ENCODE measurements at places on chromosomes 6 and 20.

DNA sequence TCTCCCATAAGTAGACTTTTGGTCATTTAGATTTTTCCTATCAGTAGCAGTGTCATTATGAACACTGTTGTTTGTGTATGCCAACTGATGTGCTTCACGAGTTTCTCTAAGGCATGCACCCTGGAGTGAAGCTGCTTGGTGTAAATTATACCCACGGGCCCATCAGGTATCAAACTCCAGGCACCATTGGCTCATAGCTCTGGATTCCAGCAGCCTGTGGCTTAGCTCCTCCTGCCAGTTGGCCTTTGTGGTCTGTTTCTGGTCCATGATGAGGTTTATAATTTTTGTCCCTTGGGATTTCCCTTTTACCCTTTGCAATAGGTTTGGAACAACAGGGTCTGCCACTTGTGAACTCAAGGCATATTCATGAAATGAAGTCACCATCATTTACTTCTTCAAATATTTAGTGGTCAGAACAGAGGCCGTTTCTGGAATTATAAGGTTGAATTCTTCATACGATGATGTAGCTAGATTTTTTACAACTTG, 350.5 kb downstream of the PRL start:
- DNase-seq, result no peak

GRCh38 chr6:122476131-122476530, 4.5 kb upstream of the SERINC1 start:
- no peak for DNase-seq

DNA sequence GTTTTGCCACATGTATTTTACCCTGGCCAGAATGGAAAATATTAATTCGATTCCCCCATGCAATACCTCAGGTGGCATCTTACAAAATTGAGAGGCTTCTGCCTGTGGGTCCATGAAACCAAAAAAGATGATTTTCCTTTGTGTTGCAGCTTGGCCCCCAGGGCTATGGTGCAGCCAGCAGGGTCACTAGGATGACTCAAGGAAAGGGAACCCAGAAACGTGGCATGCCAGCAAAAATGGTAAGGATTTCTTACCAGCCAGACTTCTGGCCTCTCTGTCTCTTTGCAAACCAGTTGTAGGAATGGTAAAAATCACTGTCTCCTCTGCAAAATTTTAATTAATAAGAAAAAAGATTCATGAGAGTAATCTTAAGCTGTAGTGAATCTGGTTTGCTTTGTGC, 11.6 kb upstream of the TAAR9 start:
- DNase-seq, result no peak

- no peak for DNase-seq
Observed at GRCh38 chr6:169034516-169035167, 219.0 kb downstream of the THBS2 start.

- no peak for DNase-seq
Observed at GRCh38 chr6:104414723-104415122, 445.0 kb downstream of the HACE1 start.

DNA sequence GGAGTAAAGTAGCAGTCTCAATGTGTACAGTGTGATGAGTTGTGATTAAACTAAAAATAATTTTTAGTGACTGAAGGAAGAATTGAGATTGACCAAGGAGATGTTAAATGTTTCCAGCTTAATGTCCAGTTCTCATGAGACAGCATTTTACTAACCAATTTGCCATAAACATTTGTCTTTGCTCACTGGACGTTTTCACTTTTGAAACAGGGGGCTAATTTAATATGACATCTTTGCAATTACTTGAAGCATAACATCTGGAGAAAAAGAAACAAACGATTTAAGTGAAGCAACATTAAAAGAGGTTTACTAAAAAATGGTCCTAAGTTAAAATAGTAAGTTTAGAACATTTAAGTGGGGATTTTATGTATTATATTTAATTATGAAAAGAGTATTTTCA, 443.8 kb downstream of the BCKDHB start:
- DNase-seq, result no peak

DNA sequence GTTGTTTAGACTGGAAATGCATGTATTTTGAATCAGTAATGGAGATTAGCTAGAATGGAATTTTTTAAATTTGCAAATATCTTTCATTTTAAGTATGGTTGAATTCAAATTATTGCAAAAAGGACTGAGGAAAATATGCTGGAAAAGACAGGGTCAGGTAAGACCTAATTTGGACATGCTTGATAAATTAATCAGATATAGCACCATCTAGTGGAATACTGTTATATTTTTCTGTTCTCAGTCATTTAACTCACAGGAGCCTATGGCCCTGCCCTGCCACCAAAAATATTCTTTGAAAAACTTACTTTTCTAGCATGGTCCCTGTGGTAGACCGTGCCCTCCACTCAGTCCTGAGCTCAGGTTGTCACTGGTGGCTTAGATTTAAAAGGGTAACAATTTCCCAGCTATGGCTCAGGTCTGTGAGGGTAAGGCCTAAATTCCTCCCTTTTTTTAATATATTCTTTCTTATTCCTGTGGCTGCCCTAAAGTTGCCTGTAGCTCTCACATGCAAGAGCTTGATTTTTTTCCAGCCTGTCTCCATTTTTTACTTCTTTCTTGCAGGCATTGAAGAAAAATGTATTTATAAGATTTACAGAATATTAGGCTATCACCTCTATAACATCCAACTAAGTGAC, 25.3 kb upstream of the KIAA1586 start:
- DNase-seq, result peak; percentile 66

GRCh38 chr20:63955281-63955826, 862 bp downstream of the UCKL1 start:
- peak; percentile 58 for DNase-seq

DNA sequence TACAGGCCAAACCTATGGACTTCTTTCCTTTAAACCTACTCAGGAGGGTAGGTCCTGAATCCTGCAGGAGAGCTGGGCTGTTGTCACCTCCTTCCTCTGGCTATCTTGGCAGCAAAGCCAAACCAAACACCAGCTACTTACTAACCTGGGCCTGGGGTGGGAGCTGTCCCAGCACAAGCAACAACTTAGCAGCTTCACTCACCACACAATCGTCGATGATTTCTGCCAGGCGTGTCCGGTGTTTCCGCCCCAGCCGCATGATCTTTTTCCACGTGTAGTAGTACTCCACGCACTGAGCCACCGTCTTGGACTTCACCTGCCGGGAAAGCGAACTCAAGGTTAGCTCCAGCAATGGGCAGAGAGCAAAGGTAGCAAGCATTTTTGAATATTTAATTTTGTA, 25.4 kb upstream of the MRPS10 start:
- DNase-seq, result no peak

- DNase-seq, result no peak
Observed at GRCh38 chr20:10946124-10946880, 272.5 kb upstream of the JAG1 start.

- peak; percentile 78 for DNase-seq
Observed at GRCh38 chr20:38434301-38434741, 807 bp downstream of the SNHG17 start.

DNA sequence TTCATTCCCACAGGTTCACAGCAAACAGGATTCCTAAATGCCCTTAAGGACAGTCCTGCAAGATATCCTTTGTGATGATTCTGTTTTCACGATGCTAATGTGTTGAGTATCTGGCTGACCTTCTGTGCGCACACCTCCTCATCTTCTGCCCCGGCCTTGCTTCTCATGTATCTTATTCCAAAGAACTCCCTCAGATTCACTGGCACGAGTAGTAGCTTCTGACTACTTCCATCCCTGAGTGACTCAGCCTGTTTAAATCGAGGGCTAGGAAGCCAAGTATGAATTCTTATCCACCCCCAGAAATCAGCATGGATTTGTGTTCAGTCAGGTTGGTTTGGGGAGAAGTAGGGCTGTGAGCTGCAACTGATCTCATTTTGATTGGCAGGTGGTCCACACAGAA, 190.2 kb upstream of the SNX9 start:
- no peak for DNase-seq

DNA sequence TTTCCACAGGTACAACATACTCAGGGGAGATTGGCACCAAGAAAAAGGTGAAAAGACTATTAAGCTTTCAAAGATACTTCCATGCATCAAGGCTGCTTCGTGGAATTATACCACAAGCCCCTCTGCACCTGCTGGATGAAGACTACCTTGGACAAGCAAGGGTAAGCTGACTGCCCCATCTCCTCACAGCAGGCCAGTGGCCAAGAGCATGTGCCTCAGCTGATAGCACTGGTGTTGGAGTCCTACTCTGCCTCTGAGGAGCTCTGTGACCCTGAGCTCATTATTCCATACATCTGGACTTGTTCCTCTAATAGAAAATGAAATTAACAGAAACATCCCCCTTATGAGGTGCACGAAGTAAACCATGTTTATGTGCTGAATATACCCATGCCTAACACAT, 102.8 kb downstream of the MTFR2 start:
- no peak for DNase-seq

- DNase-seq, result peak; percentile 38
Observed at GRCh38 chr6:41780551-41781365, at the start of gene PRICKLE4. PRICKLE4 (plus strand) TSS chr6:41780782; CDS start chr6:41783474, 2,692 bp downstream.

DNA sequence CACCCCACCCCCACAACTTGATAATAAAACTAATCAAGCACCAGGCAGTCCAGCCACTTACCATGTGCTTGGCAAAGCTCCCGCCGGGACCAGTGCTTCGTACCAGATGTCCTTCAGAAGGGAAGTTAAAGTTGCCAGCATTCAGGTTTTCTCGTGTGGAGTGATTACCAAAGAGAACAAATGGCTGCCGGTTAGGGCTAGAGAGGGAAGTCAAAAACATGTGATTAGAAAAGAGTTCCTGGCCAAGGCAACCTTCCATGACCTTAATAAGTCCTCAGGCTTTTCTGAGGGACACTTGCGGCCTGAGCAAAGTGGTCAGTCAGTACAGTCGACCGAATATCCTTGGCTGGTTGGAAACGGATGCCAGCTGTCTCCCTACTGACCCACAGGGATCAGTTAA, 67.0 kb downstream of the DNAAF9 start:
- DNase-seq, result peak; percentile 84

DNA sequence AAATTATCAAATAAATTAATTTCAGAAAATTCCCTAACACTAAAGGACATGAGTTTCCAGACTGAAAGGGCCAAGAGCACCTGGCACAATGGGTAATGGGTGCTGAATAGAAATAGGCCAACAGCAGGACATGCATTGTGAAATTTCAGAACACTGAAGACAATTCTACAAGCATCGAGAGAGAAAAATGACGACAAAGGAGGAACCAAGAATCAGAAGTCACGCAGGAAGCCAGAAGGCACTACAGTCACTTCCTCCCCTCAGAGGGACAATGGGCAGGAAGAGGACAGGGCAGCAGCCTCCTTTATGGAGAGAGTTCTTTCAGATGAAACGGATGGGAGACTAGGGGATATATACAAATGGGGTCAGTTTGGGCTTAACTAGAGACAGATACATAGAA, 29.6 kb downstream of the PCNA start:
- peak; percentile 81 for DNase-seq

DNA sequence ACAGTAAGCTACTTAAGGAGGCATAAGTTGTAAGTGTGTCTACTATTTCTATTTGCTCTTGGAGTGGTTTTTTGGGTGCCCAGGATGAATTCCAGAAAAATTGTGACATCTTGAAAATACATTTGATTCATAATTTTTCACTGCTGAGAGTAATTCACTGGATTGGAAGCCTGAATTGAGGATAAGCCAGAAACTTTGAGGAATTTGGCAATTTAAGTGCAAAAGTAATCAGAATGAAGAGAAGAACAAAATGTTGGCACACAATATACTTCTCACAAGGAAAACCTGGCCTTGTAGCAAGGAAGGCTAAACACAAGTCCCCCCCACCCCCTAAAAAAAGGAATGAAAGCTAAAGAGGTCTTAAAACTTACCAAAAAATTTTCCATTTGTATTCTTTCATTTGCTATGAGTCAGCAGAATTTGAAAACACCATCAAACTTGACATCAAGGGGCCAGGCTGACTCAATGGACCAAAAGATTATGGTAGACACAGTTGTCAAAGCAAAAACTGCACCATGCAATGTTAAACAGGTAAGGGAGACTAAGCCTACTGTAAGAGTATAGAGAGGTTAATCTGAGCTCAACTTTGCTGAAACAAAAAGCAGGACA, 840.0 kb downstream of the FRK start:
- no peak for DNase-seq

- DNase-seq, result no peak
Observed at GRCh38 chr6:139635401-139636130, 261.1 kb upstream of the CITED2 start.

- DNase-seq, result no peak
Observed at GRCh38 chr6:127727260-127727953, 150.4 kb downstream of the C6orf58 start.

DNA sequence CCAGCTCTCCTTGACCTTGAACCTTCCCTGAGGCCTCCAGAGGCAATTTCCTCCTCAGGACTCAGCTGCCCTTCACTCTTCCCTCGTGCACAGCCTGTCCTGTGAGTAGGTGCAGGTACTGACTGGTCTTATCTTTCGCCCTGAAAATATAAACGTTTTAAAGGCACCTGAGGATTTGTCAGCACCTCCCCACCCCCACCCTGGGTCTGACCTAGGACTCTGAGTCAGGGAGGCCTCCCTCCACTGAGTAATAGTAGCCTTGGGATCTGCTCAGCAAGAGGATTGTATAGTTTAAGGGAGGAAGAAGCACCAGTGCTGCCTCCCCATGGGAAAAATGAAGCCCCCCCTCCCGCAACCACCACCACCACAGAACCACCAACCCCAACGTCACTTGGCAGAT, 54.6 kb downstream of the PPARD start:
- peak; percentile 35 for DNase-seq

DNA sequence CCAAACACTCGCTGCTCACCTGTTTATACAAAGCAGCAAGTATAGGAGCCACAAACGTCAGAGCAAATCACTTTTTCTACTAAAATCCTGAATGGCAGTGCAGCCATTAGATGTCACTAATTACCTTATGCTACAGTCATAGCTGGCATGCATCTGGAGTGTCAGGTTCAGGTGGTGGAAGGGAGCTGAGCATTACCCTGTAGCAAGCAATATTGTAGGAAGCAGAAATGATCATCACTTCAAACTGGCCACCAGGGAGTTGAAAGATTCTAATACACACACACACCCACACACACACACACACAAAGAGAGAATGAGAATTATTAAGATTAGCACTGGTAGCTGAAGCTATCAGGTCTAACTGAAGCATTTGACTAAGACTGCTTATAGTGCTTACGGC, 75.8 kb downstream of the EFHC1 start:
- no peak for DNase-seq

- no peak for DNase-seq
Observed at GRCh38 chr20:63692436-63693082, 3.9 kb upstream of the TNFRSF6B start.

GRCh38 chr20:1949347-1950100, 44.3 kb downstream of the PDYN start:
- no peak for DNase-seq

DNA sequence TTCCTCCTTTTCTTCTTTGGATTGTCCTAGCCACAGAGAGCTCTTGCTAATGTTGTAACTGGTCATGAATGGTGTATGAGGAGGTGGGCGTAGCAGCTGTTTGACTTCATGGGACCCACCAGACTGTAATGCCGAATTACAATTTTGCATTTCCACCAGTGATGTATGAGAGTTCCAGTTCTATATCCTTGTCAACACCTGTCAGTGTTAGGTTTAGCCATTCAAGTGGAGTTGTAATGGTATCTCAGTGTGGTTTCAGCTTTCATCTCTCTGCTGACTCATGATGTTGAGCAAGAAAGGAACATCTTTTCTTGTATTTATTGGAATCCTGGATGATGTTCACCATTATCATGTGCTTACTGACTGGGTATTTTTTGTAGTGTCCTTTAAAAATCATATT, 5.1 kb downstream of the IGF2R start:
- no peak for DNase-seq

Data from suppressor macrophage (primary cell).